Activated CD8-positive, alpha-beta memory T cell treated with anti-CD3 and anti-CD28 coated beads for 36 hours (primary cell): ENCODE measurements at places on chromosomes 3 and 15. TPM values are rescaled to one million over a fixed set of nuclear protein-coding genes. Genes with fewer than 3 reads are reported as not detected.

Gene RYR3
- not detected for total RNA-seq

Gene FANCD2
- total RNA-seq = 71.4 TPM

Gene NCKIPSD
- 42.2 TPM for total RNA-seq

Gene MFN1
- total RNA-seq = 33.7 TPM

Gene AADAC
- not detected for total RNA-seq

Gene GPR62
- total RNA-seq = not detected

Gene WNT5A
- total RNA-seq = not detected

Gene MUC20
- total RNA-seq = 1.0 TPM

Gene MRPS25
- total RNA-seq = 90.8 TPM

Gene UROC1
- not detected for total RNA-seq

Gene C3orf49
- total RNA-seq = not detected

Gene PTH1R
- total RNA-seq = not detected

Gene ELL3
- total RNA-seq = 0.46 TPM

Gene CCR3
- not detected for total RNA-seq

Gene GRK7
- total RNA-seq = 0.04 TPM
